GF-D8 (cell line): ENCODE measurements at places on chromosomes 16 and 17.

- DNase-seq, result no peak
Observed at GRCh38 chr17:62703261-62703775, 75.8 kb downstream of the MRC2 start.

GRCh38 chr16:69662901-69663300, 63.5 kb downstream of the NQO1 start:
- DNase-seq, result no peak

DNA sequence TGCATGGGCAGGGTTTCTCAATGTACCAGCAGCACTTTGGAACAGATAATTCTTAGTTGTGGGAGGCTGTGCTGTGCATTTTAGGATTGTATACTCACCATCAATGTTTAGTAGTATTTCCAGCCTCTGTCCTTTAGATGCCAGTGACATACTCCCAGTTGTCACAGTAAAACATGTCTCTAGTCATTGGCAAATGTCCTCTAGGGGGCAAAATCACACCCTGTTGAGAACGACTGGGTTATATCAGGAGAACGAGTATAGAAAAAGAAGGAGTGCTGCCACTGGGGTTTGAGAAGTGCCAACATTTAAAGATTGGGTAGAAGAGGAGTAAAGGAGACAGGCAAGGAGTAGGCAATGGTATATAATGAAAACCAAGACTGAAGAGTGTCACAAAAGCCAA, 37.9 kb upstream of the SMIM36 start:
- DNase-seq, result no peak

DNA sequence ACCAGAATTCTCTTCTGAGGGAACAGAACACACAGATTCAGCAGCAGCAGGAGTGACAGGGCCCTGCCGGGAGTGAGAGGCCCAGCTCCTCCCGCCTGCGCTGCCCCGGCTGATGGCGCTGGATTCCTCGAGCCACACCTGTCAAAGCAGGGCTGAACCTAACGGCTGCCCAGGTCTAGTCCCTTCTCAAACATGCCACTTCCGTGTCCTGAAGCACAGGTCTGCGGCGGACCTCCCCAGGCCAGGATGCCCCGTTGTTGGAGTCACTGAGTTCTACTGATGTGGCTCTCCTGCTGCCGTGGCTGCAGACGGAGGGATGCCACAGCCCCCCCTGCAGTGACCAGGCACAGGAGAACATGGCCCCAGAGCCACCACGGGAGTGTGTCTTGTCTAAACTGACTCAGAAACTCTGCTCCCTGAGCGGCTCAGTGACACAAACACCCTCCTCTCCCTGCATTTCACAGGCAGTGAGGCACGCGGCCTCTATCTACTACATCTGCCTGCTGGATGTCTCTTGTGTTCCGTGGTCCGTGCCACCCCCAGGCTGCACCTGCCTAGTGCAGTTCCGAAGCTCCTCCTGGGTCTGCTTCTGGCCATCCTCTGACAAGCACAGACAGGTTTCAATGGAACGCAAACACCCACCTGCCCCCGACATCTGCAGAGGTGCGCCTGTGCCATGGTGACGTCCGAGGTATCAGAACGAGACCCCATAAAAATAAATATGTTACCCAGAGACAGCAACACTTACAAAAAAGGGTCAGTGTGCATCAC, 44.7 kb upstream of the DNAH17 start:
- no peak for DNase-seq

GRCh38 chr17:76968707-76969597, 100.7 kb downstream of the MGAT5B start:
- DNase-seq, result no peak

DNA sequence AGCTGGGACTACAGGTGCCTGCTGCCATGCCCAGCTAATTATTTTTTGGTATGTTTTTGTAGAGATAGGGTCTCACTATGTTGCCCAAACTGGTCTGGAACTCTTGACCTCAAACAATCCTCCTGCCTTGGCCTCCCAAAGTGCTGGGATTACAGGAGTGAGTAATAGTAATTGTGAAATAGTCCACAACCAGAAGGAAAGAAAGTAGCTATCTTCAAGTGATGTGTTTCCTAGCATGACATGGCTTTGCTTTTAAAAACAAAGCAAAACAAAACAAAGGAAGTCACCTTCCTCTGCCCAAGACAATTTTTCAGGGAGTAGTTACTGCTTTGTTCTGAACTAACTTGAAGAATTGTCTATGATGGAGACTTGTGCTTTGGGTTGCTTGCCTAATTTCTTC, 27.0 kb downstream of the ATP6V0A1 start:
- DNase-seq, result no peak

DNA sequence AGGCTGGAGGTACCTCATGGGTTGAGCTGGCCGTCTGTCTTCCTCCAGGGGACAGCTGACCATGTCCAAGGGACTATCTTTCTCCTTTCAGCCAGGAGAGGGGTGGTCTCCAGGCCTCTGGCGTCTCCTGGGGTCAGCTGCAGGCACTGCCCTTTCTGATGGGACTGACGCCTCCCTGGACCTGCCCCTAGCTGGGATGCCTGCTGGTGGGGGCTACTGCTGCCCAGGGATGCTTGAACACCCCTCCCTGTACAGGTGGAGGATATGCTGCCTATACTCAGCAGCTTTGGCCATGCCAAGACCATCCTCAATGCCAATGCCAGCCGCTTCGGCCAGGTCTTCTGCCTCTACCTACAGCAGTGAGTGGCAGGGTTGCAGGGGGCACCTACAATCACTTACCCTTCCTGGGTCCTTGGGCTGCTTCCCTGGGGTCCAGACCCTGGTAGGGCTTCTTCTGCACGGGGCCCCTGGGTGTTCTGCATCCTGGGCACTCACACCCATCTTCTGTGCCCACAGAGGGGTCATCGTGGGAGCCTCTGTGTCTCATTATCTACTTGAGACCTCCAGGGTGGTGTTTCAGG, 4.2 kb downstream of the MYO15B start:
- no peak for DNase-seq

- DNase-seq, result peak; percentile 99
Observed at GRCh38 chr16:73154063-73154870, 106.3 kb upstream of the ZFHX3 start.
